CD4-positive, alpha-beta T cell treated with Interleukin-1 beta for 1 hour (primary cell): ENCODE measurements at places on chromosomes 6 and 20.

DNA sequence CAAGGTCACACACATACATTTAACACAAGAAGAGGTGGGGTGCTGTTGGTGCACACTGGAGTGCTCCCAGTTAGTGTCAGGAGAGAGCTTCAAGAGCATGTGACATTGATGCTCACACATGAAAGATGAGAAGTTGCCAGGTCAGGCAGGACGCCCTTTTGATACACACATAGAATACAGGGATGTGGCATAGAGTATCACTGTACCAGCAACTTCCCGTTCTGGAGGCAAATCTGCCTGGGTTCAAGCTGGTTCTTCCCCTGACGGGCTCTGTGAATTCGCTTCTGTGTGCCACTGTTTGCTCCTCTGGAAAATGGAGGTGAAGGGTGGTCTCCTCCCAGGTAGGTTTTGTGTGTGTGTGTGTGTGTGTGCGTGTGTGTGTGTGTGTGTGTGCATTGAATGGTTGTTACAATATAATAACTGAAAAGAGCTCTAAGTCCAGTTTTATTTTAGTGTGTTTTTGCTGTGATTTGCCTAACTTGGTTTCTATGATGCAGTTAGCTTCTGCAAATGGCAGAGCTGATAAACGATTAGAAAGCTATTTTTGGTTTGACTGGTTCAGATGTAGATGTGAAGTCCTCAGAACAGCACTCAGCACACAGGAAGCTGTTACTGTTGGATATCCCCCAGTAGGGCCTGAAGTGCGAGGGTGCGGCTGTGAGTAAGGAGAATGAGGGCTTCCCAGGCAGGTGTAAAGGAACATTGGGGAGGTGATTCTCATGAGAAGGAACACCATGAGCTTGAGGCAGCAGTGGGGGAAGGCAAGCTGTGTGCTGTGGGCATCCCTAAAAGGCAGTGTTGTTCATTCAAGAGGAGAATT lies 53.4 kb downstream of the HIVEP1 start:
- no peak for DNase-seq

DNA sequence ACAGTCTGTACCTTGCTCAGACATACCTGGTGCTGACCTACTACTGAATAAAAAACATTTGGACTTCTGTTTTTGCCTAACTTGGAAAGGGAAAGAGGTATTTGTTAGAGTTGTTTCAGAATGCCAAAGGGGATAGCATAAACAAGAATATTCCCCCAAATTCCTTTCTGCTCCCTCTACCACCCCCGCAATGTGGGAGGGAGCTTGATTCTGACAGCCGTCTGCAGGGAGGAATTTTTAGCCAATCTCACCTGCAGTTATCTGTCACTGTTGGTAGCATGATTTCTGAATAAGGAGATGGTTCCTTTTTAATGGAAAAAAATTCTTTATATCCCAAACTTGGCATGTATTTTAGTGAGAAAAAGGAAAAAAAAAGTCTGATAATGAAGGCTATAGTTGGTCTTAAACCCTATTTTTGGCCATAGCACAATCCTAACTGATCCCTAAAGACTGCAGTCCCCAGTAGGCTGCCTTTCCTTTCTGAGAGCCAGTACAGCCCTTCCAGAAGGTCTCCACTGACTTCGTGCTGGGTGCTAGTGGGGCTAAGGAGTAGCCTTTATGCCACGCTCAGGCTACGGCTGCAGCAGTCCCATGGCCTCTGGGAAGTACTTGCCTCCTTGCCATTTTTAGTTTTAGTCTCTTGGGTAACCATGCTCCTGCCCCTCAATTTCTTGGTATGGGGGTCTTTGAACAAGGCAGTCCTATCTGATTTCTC lies 13.6 kb upstream of the PDE7B start:
- DNase-seq = no peak

DNA sequence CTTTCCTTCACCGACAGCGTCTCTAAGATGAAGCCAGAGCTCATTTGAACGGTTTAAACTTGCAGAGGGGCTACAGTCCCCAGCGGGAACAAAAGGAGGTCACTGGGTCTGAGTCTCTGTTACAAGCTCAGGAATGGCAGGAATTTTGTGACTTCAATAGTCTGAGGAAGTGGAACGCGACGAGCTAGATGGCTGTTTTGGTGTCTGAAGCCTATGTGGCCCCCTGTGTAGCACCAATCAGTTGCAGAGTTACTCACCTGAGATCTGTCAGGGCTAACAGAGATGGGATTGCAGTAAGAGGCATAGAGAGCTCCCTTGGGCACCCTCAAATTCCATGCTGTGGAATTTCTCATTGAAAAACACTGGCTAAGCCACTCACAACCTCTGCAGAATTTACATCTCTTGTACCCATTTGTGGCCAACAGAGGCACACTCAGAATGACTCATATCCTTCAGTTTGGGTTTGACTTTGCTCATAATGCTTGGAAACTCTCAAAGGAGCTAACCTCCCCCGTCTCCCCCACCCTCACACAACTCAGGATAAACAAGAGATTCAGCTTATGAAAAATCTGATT lies 7.1 kb upstream of the TCP11 start:
- no peak for DNase-seq

GRCh38 chr6:75202676-75203131 lies 3.1 kb downstream of the COL12A1 start:
- no peak for DNase-seq

DNA sequence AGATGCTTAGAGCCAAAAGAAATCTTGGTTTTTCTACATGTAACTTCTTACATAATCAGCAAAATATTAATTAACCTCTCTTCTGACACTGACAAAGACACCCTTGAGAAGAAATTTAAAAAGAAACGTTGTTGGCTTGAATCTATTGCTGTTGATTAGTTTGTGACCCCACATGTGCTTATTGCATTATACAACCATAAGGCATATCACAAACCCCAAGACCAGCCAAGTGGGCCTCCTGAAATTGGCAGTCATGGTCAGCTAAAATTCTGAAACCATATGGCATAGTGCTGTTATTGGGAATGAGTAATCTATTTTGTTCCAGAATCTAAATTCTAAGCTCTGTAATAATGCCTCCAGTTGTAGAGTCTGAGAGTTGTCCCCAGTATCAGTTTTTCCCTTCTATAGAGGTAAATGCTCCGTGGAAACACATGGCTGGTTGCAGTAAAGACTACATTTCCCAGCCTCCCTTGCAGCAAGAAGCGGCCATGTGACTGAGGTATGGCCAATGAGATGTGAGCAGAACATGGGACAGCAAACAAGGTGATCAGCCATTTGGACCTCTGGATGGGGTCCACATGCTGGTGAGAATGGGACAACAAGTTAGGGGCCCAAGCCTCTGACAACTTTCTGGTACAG lies 42.3 kb upstream of the PTPN1 start:
- DNase-seq = peak; percentile 50

- no peak for DNase-seq
These were observed 427.0 kb downstream of the EYS start for GRCh38 chr6:65280060-65280459.

DNA sequence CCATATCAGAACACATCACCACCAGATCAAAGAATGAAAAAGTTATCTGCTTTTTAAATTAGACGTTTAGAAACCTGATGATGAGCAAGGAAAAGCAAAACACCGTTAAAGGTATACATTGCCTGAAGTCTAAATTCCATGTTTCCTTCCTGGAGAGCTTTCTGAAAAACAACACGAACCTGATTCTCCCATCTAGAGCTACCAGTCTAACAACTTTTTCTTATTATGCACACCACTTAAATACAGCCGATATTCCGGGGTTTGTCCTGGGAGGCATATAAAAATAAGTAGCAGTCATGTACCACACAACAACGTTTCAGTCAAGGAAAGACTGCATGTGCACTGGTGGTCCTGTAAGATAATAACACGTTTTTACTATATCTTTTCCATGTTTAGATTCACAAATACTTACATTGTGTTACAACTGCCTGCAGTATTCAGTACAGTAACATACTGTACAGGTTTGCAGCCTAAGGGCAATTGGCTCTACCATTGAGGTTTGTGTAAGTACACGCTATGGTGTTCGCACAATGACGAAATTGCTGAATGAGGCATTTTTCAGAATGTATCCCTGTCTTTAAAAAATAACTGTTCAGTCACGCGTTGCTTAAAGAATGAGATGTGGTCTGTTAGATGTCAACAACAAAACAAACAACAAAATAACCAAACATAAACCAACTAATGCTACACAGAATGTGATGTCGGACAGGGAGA lies 19.1 kb upstream of the LYRM2 start:
- DNase-seq = no peak

DNA sequence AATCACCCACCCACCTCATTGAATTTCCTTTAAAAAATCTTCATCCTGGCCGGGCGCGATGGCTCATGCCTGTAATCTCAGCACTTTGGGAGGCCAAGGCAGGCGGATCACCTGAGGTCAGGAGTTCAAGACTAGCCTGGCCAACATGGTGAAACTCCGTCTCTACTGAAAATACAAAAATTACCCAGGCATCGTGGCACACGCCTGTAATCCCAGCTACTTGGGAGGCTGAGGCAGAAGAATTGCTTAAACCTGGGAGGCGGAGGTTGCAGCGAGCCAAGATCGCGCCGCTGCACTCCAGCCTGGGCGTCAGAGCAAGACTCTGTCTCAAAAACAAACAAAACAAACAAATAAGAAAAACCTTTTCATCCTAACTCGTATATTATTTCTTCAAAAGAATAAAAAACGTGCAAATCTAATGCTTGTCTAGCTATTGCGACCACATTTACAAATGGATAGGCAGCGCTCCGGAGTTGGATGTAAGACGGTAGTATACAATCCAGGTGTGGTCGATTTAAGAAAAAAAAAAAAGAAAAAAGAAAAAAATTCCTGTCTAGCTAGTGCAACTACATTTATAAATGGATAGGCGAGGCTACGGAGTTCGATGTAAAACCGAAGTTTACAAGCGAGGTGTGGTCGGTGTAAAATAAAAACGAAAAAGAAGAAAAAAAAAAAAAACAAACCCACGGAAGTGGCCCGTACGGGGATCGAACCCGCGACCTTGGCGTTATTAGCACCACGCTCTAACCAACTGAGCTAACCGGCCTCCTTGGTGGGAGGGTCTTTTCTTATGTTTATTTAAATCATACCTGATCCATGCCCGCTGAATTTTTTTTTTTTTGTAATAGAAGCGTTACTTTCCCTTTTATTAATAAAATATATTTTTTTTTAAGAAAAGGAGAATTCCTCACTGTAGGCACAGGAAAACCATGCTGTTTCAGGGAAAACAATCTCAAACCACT lies 70.7 kb upstream of the PRSS16 start:
- peak; percentile 69 for DNase-seq

DNA sequence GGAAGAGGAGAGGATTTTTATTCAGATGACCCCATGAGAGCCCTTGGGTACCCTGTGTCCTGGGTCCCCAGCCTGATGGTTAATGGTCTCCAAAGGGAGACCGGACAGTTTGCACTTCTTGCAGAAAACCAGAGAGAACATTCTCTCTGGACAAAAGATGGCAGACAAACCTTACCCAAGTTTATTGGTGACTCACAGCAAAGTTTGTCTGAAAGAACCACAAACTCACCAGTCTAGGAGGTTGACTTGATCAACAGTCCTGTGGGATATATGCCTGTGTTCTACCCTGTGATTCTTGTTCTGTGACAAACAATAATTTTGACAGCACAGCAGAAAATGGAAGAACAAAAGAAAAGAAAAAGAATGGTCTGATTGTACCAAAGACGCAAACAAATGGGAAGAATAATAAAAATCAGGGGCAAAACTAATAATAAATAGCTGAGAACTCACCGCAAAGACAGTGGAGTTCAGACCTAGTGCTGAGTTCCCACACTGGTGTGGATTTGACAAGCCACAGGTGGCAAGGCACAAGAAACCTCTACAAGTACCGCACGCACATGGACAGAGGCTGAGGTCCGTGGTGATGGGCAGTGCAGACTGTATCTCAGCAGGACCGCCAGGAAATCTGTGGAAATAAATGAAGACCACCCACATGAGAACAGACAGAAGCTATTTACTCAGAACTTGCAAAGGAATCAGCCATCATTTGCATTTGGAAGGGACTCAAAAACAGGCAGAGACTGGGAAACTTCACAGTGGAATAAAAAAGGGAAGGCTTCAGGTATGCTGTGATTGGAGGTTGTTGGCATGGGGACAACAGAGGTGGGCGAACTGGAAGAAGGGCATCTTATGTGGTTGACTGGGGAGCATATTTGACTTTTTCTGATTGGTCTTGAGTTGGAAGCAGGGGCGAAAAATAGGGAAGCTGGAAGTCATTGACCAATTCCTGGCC lies 246.3 kb upstream of the RNF24 start:
- no peak for DNase-seq

GRCh38 chr6:129635396-129636130 lies 74.4 kb downstream of the ARHGAP18 start:
- no peak for DNase-seq

DNA sequence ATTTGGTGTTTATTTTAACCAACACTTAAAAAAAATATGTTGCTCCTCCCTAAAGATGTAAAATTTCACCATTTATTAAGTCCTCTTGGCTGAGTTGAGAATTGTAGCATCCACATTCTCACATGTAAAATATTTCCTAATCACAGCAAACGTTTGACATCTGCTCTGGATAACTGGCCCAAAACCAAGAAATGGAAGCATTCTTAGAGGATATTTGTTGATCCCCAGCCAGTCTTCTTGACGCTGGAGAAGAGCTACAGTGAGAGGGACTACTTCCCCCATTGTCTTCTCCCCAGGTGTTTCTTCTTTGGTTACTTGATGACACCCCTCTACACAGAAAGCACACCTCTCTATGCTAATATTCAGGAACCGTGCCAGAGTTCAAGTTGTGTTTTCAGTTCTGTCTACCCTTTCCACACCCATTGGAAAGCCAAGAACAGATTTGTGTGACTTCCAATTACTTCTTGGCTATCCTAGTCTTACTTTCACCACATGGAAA lies 454.5 kb upstream of the JAG1 start:
- DNase-seq = no peak

- no peak for DNase-seq
These were observed 141.4 kb upstream of the SULF2 start for GRCh38 chr20:47926731-47927130.

DNA sequence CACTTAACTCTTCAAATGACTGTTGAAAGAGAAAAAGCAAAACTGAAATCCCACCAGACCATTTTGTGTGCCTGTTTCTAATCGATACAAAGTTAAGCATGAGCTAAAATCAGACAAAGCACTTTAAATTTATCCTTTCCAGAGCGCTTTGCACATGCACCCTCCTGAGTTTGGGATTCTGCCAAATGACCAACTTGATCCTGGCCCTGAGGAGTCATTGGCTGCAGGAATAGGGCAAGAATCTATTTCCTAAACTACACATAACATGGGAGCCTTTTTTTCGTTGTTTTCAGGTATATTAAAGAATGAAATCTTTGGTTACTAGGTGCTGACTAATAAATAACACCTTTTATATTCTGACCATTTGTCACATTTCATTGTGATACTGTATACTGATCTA lies 23.8 kb upstream of the MTHFD1L start:
- no peak for DNase-seq

DNA sequence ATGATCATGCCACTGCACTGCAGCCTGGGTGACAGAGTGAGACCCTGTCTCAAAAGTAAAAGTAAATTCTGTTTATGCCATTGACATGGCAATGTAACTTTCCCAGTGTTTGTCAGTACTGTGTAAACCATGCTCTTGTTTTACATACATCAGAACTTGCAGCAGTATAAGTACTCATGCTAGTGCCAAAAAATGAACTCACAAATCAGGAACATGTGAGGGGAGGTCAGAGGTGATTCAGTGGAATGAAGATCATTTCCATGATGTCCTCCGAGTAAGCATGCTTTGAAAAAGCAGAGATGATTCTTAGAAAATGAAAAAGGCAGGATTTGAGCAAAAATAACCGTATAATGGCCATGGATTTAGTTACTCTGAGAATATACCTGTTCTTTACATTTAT lies 81.9 kb downstream of the ANKS1A start:
- DNase-seq = no peak

GRCh38 chr6:40732878-40733277 lies 145.7 kb upstream of the LRFN2 start:
- no peak for DNase-seq

- peak; percentile 32 for DNase-seq
These were observed 68.4 kb downstream of the RSPO3 start for GRCh38 chr6:127186889-127187288.
